ENCODE measurements at places on chromosomes 12 and 14. TPM values are rescaled to one million over a fixed set of nuclear protein-coding genes. Genes with fewer than 3 reads are reported as not detected.

GRCh38 chr12:53053218-53054111 is 3.6 kb downstream of the TNS2 start:
- DNase-seq = no peak

DNA sequence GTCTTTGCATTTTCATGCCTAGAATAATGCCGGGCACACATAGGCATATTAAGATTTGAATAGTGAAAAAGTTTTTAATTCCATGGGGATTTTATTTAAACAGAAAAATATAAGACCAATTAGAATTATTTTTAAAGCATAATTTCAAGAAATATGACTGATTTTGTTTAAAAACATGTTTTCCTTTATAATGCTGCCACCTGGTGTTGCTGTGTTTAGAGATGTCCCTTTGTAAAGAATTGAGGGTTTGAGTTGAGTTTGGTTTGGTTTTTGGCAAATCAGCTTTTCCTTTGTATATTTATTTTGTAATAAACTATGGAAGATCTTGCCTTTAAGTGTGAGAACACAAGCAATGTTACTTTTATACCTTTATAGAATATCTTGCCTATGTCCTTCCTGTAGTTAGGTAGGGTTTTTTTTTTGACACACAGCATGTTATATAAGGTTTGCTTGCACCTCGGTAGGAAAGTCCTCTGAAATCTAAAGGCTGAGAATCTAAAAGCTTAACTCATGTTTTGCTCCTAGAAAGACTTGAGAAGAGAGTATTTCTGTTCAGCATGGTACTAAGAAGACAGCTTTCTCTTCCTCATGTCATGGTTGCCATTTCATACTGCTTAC is 31.4 kb upstream of the SNAPC1 start:
- DNase-seq = no peak

DNA sequence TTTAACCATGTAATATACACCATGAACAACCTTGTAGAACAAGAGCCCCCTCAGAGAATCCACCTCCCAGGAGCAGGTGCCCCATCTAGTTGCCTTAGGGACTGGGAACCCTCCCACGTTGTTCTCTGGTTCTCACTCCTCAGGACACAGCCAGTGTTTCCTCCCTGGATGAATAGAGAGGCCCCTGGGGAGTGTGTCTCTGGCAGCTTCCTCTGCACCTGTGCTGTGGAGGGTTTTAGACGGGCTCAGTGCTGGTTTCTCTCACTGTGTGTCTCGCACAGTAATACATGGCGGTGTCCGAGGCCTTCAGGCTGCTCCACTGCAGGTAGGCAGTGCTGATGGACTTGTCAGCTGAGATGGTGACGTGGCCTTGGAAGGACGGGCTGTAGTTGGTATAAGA is 581.3 kb downstream of the TMEM121 start:
- no peak for DNase-seq

DNA sequence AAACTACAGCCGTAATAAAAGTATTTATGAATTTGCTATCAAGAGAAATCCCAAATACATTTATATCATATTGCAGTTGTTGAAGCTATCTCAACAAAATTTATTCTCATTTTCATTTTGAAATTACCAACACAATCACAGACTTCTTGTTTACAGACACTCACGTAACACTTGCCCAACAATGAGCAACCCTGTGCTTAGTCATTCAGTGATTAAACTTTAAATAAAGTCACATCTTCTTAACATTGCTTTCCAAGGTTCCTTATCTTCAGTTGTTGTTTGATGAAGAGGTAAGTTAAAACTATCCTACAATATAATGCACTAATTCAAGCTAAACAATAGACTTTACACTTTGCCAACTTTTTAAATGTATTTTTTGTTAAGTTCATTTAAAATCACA is 601.8 kb downstream of the SLC16A7 start:
- DNase-seq = peak; percentile 41

DNA sequence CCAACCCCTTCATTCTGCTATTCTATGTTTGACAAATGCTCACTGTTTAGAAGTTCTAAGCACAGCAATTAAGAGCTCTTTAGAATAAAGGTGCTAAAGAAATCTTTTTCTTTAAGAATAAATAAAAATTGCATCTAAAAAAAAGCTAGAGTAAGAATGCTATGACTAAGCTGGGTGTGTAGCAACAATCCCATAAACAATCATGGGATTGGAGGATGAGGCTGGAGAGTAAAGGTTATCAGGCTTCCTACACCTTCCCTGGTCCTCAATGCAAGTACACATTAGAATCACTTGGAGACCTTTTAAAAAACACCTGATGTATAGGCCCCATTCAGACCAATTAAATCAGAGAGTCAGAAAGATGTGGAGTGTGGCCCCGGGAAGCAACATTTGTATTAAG is 88.3 kb downstream of the CIT start:
- no peak for DNase-seq

DNA sequence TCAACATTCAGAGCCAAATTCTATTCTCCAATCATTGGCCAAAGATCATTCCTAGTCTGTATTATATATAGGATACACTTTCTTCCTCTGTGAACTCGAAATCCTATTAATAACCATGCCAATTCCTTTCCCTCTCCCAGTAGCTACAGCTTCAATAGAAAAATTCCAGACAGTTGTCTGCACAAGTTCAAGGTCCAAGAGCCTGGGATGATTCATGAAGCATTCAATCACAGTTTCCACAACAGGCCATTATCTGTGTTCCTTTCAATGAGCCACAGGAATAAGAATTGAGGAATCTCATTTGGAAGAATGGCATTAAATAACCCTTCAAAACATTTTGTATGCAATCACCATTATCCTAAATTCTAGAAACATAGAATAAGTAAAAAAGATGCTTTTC is 437.4 kb downstream of the RMST start:
- DNase-seq = no peak

DNA sequence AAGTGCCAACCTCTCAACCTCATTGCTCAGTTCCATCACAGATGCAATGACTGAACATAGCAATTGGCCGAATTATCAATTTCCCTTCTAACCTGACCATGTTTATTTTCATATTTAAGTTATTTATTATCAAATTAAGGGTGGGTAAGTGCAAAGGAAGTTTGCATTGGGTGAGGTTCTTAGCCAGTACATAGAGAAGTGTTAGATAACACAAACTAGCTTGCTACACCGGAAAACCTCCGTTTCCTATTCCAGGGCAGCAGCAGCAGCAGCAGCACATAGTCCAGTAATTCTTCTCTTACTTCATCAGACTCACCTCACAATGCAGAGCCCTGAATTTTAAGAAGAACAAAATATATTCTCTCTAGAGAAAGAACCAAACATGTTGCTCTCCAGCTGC is 200.5 kb upstream of the OR4E1 start:
- no peak for DNase-seq

DNA sequence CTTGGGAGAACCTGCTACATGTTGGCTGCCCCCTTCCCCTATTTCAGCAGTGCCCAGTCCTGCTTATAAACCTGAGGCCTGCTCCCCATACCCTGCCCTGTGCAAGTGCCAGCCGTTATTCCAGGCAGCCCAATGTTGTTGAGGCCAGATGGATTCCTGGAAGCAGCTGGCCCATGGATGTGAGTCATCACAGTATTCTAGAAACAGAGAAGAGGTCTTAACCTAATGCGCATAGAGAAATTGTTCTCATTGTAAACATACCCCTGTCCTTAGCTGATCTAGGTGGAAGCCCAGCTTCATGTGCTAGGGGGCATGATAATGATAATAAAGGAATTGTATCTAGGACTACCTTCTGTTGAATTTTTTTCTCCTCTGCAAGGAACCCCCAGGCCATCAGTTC is 69.7 kb downstream of the TSPAN11 start:
- no peak for DNase-seq

DNA sequence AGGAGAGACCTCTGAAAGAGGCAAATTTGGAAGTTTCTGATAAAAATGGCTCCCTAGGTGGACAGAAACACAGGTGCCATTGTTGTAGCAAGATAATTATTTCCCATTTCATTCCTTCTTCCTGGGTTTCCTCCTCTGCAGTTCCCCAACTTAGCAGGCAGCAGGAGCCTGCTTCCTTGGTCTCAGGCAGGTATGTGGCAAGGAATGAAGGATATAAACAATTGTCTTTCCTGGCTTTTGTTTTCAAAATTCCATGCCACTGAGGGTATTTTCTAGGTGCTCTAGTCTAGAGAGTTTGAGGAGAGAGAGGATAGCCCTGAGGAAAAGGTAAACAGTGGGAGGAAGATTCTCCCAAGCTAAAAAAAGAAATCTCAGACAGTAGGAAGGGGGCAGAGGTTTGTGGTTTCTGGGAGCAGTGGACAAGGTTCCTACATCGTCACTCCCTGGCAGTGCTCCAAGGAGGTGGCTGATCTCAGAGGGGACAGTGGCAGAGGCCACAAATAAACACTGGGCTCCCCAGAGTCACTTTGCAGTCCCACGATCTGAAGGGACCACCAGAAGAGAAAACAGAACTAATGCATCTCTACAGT is 82.6 kb upstream of the IGF1 start:
- no peak for DNase-seq

DNA sequence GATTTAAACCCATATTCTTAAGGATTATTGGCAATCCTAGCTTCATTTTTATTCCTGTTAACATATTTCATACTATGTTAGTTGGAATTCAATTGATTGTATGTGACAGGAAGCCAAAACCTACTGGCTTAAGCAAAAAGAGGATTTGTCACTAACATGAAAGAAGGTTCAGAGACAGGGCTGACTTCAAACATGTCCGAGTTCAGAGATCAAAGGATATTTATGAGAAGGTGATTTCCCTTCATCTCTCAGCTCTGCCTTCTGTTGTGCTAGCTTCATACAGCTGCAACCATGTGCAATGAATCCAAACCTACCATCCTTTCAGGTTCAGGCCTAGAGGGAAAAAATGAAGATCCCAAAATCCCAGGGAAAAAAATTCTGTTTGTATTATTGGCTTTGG is 349.7 kb downstream of the ATP23 start:
- DNase-seq = no peak

GRCh38 chr14:28773861-28774691 is 7.5 kb downstream of the FOXG1 start:
- DNase-seq = no peak

Gene GLT8D2
- 0.54 TPM for total RNA-seq

DNA sequence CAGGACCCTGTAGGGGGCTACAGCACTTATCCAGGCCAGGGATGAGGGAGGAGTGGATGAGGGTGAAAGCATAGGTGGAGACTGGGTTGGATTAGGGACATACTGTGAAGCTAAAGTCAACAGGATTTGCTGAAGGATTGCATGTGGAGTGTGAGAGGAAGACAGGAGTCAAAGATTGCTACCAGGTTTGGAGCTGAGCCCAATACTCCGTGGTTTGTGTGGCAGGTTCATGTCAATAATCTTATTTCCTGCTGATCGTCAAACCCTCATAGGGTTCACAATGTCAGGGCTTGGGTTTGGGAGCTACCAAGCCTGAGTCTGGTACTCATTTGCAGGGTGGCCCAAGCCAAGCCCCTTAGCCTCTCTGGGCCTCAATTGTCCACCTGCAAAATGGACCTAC is 77.1 kb upstream of the PLXNC1 start:
- no peak for DNase-seq

All from Panc1 (cell line).